Hematopoietic multipotent progenitor cell treated with erythropoietin and hydrocortisone succinate and interleukin-3 and kit ligand, for 15 days (in vitro differentiated cells): ENCODE measurements at places on chromosomes 7 and 10.

DNA sequence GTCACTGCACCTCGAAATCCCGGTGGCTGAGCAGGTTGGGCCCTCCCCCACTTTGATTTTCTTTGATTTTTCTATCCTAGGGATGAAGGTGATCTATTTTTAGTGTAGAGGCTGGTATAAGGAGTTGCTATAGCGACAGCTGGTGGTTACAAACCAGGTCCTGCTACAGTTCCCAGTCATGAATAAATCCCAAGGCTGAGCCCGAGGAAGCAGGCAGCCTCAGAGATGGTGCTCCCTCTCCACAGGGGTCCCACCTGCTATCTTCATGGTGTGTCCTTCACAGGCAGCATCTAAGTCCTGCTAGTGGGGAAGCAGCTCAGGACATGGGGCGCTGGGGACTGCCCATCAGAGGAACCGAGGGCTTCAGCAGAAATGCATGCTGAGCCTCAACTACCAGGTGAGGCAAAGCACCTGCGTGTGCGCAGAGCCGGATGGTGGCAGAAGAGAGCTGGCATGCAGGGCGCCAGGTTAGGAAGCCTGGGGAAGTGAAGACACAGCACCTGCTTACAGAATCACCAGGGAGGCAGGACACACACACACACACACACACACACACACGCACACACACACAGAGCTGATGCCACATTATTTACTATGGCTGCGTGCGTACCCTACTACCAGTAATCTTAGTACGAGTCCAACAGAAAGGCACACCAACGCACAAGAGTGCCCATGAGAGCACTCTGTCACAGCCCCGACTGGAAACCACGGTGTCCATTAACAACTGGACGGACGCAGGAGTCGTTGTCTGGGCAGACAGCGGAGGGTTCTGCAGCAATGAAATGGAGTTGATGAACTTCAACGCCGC lies 150.9 kb downstream of the PRKAG2 start:
- no peak for DNase-seq

DNA sequence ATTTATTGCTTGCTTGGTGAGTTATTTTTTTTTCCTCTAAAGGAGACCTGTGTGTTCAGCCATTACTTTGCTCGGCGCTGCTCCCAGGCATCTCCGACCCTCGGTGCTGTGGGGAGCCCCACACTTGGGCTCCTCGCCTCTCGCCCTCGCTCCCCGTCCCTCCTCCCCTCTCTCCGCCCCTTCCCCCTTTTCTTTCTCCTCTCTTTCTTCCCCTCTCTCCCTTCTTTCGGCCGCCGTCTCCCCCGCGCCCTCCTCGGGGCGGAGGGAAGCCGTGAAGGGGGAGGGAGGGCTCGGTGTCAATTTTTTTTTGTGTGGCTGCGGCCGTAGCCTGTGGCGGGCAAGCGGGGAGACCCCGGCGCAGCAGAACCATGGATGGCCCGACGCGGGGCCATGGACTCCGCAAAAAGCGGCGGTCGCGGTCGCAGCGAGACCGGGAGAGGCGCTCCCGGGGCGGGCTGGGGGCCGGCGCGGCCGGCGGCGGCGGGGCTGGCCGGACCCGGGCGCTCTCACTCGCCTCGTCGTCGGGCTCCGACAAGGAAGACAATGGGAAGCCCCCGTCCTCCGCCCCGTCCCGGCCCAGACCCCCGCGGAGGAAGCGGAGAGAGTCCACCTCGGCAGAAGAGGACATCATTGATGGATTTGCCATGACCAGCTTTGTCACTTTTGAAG lies 1.1 kb downstream of the AUTS2 start:
- DNase-seq, result no peak

- DNase-seq, result no peak
These were observed 39.4 kb upstream of the NPFFR1 start for GRCh38 chr10:70323138-70323696.

DNA sequence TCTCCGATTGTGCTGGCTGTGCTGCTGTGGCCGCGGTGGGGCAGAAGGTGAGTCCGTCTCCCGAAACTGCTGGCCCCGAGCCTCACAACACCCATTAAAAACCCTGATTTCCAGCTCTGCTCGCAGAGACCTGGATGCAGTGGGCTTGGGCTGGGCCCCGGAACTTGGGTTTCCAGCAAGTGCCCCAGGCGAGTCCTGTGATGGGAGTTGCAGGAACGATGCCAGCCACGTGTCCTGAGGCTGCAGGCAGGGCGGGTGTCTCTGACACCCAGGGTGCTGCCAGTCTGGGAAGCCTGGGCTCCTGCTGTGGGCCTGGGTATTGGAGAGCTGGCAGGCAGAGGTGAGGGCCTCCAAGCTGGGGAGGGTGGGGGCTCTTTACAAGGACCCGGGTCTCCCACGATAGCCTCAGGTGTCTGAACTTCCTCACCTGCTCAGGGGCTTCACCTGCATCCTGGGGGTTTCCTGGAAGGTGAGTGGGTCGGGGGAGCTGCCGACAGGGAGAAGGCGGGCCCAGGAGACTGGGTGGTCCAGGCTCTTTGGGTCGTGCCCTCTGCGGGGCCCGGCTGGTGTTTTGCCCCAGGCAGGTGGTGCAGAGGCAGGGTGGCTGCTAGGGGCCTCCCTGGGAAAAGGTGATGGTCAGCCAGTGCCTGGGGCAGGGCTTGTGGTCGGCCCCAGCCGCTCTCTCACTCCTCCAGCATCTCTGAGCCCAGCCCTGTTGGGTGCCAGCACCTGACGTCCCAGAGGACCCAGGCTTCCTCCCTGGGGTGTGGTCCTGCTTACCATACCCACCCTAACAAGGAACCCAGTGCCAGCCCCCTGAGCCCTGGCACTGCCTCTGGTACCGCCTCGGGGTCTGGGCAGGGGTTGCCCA lies 180.3 kb downstream of the DNAJB6 start:
- DNase-seq, result no peak

GRCh38 chr10:27997865-27998177 lies 1.1 kb downstream of the ODAD2 start:
- no peak for DNase-seq

- no peak for DNase-seq
These were observed 415.1 kb downstream of the GFRA1 start for GRCh38 chr10:115857856-115858255.

DNA sequence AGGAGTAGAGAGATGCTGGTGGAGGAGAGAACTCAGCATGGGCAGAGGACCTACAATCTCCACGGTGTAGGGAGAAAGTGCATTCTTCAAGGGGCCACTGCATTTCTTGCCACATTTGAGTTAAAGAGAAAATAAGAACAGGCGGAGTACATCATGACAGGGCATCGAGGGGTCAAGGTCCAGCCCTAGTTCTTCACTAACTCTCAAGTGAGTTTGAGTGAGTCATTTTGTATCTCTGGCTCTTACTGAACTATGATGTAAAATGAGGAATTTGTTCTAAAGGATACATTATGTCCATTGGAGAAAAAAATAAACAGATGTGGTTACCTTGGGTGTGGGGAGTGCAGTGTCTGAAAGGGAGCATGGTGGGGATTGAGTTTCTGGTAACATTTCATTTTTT lies 182.9 kb downstream of the XPNPEP1 start:
- DNase-seq, result no peak

DNA sequence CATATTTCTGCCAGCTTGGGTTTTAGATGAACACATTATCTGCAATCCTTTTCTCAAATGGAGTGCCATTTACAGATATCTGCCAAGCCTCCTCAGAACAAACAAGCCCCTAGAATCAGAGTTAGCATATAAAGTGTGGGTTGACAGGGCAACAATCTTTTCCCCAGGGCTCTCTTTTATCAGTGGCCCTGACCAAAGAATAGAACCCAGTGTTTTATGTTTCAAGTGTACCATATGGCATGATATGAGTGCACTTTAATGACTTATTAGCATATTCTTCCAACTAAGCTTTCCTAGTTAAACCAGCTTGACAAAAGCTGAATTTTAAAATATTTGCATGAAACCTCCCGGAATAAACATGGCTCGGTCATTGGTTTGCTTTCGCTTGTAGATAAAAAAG lies 57.3 kb downstream of the EVX1 start:
- no peak for DNase-seq

- DNase-seq, result no peak
These were observed 440.7 kb downstream of the PLXDC2 start for GRCh38 chr10:20256969-20257368.

GRCh38 chr10:75475460-75476182 lies 44.2 kb downstream of the LRMDA start:
- no peak for DNase-seq

- DNase-seq, result no peak
These were observed 44.6 kb downstream of the WDR37 start for GRCh38 chr10:1100691-1101368.

DNA sequence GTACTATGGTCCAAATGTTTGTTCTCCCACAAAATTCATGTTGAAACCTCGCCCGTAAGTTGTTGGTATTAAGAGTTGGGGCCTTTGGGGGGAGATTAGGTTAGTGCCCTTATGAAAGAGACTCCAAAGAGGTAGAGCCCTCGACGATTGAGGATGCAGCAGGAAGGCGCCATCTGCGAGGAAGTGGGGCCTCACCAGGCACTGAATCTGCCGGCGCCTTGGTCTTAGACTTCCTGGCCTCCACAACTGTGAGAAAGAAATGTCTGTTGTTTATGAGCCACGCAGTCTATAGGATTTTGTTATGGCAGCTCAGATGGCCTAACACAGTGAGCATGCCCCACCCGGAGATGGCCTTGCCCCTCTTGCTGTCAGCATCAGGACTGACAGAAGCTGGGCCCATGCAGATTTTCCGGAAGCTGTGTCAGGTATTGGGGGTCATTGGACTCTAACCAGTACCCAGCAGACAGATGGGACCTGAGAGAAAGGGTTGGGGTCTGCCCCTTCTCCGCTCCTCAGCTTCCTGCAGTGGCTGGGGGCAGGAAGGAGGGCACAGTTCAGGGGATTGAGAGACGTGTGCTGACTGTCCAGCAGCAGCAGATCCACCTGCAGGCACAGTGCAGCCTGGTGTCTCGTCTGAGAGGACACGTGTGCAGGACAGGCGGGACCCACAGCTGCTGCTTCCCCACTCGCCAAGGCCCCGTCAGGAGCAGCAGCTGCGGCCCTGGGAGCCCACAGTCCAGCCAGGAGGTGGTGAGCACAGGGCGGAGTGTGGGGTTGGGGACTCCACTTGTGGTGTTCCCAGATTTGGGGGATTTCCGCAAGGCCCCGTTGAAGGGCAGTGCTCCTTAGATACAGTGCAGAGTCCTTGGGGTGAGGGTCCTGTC lies 47.8 kb downstream of the MGMT start:
- no peak for DNase-seq

- DNase-seq, result no peak
These were observed 242.2 kb downstream of the HGF start for GRCh38 chr7:81527651-81528050.

DNA sequence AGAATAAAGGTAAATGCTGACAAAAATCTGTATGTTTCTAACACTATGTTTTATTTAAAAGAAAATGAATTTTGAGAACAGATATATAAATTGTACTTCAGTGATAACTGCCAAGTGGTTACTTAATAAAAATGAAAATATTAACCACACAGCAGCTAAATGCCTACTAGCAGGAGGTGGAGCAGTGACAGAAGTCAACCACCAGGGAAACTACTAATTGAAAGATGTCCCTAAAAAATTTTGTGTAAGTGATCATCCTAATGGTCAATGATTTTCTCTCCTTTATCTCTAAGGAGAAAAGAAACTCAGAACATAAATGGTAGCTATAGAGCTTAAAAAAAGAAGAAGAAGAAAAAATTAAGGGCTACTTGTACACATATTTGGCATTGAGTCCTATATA lies 22.9 kb downstream of the WNT16 start:
- DNase-seq, result no peak

GRCh38 chr10:95661818-95662217 lies 5.3 kb upstream of the ALDH18A1 start:
- no peak for DNase-seq

- DNase-seq, result no peak
These were observed 14.9 kb upstream of the SP4 start for GRCh38 chr7:21412957-21413356.

- no peak for DNase-seq
These were observed 114.1 kb downstream of the SLC16A9 start for GRCh38 chr10:59595593-59595992.

- no peak for DNase-seq
These were observed 97.0 kb upstream of the SVIL start for GRCh38 chr10:29731760-29732159.

- DNase-seq, result no peak
These were observed 5.2 kb downstream of the RET start for GRCh38 chr10:43082087-43082486.

DNA sequence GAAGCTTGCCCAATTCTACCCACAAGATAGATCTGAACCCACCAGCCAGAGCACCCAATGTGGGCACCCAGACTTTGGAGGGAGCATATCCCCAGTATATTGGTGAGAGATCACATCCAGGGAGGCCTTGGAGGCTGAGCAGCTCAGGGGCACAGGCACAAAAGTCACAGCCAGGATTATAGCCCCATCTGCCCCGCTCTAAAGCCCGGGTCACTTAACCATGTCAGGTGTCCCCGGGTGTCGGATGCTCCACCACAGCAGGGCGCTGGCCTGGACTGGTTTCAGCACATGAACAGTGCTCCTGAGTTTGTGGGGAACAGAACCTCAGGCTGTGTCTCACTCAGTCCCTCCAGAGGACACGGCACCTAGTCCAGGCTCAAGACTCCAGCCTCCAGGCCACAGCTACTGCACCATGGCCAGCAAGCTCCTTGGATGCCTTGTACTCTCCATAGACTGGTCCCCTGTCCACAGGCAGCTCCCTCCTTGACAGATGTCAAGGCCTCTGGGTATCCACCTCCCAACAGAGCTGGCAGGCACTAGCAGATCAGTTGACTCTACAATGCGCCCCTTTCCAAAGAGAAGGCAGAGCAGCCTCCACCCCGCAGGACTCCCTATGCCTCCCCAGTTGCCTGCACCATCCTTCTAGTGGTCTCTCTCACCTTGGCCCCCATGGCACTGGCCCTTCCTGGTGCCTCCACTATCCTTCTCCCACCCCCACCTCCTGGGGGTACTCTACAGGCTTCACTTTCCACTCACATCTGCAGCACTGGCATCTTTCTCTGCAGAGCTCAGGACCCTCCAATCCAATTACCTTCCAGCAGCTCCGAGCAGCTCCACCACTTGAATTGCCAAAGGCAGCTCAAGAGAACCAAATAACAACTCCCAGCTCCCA lies 306.0 kb downstream of the GRID1 start:
- DNase-seq, result no peak

- DNase-seq, result no peak
These were observed 23.0 kb downstream of the CRPPA start for GRCh38 chr7:16398146-16399017.

DNA sequence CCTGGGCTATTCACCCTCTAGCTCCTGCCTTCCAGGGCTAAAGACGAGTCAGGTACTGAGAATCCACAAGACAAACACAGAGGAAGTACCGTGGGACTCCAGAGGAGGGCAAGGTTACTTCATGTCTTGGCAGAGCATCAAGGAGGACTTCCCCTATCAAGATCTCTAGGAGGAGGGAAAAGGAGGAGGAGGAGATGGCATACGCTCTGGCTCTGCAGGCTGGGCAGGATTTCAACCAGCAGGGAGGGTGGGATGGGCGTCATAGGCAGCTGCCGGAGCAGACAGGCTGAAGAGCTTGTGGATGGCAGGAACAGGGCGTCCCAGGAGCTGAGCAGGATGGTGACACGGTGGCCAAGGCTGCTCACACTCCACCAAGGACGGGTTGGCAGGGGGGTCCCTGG lies 21.3 kb downstream of the MDH2 start:
- DNase-seq, result no peak
